ENCODE measurements at places on chromosomes 7 and 10.

- no peak for DNase-seq
Measured at GRCh38 chr7:12303495-12303894, 92.4 kb downstream of the TMEM106B start.

DNA sequence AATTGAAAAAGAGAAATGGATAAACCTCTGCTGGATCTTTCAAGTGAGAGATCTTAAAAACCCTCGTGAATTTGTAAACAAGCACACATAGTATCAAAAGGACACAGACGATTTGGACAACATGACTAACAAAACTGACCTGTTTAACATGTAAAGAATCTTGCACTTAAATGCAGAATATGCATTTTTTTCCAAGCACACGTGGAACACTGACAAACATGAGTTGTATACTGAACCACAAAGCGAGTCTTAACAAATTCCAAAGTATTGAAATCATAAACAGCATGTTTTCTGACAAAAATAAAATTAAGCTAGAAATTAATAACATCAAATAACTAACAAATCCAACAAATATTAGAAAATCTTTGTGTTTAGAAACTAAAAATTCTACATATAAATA lies 65.0 kb upstream of the ZNF746 start:
- no peak for DNase-seq

DNA sequence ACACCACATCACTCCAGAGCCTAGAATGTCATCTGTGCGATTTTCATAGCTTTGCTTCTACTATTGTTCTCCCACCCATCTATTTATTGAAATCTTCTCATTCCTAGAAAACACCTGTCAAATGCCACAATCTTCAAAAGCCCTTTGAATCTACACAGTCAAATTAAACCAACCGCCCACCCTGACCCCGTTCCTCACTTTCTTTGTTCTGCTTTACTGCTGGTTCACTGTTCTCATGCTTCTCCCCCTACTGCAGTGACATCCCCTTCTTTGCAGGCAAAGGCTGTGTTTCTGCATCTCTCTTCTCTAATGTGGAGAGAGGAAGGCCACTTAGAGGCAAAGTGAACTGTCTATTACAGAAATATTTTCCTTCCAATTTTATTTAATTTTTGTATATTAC lies 152.4 kb upstream of the NEBL start:
- no peak for DNase-seq

DNA sequence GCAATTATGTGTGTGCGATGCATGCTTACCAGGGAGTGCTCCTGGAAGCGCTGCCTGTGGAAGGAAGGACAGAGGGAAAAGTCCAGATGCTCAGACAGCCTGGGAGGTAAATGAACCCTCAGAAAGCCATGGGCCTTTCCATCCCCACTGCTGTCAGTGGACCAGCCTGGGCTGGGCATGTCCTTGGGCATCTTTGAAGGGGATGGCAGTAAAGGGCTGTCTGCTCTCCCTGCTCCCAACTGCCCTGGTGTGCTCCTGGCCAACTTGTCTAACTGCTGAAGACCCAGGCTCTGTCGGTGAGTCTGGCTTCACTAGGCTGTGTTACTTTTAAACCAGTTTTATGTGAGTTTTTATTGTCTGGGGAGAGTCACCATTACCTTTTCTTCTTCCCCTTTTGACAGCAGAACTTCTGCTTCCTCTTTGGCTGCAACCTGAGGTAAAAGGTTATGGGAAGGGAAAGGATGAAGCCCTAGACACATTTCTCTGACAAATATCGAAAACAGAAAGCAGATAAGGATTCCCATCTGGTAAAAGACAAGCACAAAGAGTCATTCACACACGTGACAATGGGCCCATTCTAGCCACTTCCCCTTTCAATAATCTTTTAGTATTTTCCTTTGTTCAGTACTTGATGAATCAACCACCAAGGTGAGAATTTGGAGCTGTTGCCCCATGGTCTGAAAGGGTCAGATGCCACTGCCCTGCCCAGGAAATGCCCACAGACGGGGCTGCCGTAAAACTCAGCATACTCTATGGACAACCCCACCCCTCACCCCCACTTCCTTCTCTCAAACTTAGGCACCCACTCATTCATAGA lies 27.6 kb upstream of the PIK3AP1 start:
- DNase-seq = no peak

GRCh38 chr7:107506674-107507339 lies 37.0 kb downstream of the GPR22 start:
- no peak for DNase-seq

DNA sequence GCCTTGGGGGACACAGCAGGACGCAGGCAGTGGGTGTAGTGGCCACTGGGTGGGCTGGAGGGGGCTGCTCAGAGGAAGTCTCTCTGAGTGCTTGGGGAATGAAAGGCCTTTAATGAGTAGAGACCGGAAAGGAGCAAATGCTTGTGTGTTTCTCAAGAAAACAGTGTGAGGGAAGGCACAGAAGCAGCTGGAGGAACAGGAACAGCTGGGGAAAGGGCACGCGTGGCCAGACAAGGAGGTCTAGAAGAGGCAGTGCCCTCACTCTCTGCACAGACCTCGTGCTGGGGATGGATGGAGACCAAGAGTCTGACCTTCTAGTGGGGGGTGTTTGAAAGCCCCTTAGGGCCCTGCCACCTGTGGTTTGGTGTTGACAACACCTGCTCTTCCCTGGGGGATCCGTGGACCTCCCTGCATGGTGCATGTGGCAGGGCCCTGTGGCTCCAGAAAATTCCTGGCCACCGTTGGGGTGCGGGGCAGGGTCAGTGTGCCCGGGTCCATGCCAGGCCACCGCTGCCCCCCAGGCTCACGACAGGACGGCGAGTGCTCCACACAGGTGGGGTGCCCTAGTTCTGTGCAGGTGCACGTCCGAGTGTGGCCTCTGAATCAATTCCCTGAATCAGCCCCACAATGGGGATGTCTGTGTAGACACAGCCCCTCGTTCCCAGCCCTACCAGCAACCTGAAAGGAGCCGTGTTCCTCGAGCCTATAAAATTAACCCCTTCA lies 25.9 kb upstream of the FAM20C start:
- DNase-seq = no peak

DNA sequence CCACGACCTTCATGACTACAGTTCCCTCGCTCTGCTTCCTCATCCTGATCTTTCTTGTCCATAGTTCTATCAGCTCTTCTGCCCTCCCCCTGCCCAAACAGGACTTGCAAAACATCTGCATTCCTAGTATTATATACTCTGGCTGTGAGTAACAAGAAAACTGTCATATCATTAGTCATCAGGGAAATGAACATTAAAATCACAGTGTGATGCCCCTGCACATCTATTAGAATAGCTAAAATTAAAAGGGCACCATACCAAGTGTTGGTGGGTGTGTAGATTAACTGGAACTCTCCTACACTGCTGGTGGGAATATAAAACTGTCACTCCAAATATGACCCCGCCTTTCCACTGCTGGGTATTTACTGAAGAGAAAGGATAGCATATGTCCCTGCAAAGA lies 141.8 kb downstream of the C7orf25 start:
- DNase-seq = no peak

- DNase-seq = no peak
Measured at GRCh38 chr10:43137717-43138020, 576 bp upstream of the CSGALNACT2 start.

GRCh38 chr10:70106958-70107791 lies 25.4 kb downstream of the AIFM2 start:
- no peak for DNase-seq

DNA sequence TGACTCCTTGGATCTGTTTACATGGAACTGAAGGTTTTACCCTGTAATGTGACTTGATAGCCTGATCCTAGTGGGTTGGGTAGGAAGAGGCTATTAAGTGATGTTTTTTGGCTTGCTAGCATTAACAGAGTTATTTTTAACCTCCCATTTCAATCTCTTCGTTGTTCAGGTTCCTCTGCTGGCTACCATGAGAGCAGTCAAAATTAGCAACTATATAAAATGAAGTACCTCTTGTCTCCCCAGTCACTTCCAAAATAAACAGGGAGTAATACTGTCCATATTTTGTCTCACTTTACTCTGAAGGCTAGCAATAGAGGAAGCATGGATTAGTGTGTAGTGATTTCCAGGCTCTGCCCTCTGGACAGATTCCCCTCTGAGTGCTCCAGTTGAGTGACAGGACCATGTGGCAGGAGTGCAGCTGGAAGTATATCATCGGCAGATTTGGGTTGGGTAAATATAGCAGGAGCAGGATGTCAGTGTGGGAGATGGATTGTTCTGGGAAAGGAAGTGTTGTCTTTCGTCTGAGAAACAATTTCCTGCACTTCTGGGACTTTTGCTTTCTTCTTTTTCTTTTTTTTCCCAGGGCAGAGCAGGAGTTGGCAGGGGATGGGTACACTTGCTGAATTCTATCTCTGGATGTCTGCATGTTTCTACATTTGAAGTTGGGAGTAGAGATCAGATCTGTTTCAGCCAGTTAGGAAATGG lies 35.2 kb downstream of the GBF1 start:
- no peak for DNase-seq

- no peak for DNase-seq
Measured at GRCh38 chr10:71534568-71535194, 138.0 kb downstream of the CDH23 start.

GRCh38 chr10:65719790-65720189 lies 1206.0 kb upstream of the LRRTM3 start:
- no peak for DNase-seq

GRCh38 chr10:129852829-129853561 lies 111.1 kb downstream of the EBF3 start:
- peak; percentile 20 for DNase-seq

DNA sequence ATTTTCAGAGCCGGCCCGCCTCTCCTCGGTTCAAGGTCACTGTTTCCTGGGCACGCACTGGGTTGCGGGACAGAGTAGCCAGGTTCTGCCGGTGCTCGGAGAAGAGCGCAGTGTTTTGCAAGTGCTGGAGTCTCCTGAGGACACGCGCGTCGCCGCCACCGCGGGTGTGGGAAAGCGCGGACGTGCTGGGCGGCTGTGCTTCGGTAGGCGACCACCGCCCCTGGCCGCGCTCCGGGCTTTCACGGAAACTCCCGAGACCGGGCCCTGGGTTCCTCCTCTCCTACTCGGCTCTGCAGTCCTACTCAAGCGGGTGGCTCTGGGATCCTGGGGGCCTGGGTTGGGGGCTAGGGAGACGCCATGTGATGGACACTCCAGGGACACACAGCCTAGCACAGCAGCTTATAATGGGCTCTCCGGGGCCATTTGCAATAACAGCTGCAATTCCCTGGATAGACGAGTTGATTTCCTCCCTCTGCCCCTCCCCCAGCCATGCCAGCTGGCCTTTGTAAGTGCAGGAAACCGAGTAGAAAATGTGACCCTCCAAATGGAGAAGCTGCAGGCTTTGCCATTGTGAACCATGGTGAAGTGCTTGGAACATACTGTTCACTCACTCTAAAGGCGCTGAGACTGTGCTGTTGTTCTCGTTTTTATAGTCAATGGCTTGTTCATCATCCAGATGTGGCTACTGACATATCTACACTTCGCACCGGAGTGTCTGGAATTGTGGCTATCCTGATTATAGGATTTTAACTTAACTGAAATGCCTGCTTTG lies 2.1 kb downstream of the FRAT1 start:
- no peak for DNase-seq

DNA sequence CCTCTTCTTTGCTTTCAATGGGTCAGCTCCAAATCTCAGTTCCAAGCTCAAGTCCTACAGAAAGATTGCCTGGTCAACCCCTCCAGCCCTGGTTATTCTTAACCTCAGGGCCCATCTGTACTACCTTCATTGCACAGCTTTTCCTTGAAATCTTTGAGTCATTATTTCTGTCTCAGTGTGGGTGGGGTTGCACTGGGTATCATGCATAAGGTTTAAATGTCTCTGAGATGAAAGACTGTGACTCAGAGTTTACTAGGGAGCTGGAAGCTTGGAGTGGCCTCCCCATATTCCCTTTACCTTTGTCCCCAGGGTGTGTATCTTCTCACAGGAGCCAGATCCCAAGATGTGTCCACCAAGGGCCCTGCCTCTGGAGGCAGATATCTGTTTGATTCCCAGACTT lies 3.3 kb upstream of the OR6V1 start:
- no peak for DNase-seq

DNA sequence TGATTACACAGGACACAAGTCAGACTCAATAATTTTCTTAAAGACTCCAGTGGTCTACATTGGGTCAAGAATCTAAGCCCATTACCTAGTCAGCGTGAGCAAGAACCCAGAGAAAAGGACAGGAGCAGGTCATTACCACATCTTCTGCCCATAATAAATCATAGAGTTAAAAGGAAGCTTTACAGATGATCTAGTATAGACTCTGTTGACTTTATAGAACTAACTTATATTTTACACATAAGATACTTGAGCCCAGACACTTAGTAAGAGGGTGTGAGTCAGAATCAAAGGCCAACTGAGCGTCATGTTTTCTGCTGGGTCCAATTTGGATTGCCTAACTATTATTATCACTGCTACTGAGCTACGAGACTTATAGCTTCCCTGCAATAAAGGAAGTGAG lies 206.1 kb upstream of the NPSR1 start:
- DNase-seq = no peak

GRCh38 chr7:94656925-94657731 lies 1.2 kb upstream of the SGCE start:
- peak; percentile 56 for DNase-seq

DNA sequence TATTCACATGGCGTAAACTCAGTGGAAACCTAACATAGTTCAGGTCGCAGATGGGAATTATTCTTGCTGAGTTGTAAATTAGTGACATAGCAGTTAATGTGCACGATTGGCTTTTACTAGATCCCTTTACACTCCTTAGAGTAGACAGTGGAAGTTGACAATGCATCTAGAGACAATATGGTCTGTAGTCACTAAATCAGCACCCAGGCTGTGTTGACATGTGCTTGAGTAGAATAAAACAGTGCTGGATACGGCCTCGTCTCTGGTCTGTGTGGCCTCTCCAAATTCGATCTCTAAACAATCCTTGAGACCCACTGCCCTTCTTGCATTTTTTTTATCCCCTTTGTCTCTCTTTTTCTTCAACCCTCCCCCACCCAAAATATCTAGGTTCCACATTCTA lies 615.7 kb downstream of the SORCS1 start:
- no peak for DNase-seq

DNA sequence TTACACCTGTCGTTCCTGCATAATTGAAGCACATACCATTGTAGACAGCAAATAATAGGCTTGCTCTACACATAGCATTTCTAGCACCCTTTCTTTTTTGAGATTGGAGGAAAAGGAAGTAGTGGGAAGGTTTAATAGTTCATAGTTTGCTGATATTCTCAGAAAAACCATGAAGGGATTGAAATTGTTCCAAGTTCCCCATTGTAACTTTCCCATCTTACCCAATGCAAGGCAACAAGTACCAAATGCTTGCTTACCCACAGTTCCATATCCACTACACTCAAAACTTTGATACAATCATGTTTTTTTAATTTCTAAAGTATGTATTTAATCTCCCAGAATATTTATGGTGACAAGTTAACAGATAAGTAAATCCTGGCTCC lies 13.8 kb downstream of the CYP3A5 start:
- no peak for DNase-seq

- DNase-seq = peak; percentile 43
Measured at GRCh38 chr7:31373337-31374289, 33.1 kb upstream of the NEUROD6 start.

Measured in NCI-H1930 (cell line).